ENCODE measurements at places on chromosomes 6 and 20.

DNA sequence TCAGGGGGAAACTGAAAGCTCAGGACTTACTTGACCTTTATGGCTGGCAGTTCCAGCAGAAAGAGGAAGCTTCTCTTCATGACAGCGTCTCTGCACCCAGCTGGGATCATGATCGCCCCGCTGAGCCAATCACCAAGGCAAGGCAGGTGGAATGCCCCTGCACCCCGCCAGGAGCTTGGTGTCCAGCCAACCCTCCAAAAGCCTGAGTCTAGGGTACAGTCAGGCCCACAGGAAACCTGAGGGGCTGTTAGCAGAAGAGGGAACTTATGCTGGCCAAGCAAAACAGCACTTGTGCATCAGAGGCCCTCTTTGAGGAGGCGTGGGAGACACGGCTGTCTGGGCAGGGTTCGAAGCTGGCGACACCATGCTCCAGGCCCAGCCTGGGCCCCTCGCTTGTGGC lies 188.3 kb upstream of the GMDS start:
- DNase-seq, result no peak

DNA sequence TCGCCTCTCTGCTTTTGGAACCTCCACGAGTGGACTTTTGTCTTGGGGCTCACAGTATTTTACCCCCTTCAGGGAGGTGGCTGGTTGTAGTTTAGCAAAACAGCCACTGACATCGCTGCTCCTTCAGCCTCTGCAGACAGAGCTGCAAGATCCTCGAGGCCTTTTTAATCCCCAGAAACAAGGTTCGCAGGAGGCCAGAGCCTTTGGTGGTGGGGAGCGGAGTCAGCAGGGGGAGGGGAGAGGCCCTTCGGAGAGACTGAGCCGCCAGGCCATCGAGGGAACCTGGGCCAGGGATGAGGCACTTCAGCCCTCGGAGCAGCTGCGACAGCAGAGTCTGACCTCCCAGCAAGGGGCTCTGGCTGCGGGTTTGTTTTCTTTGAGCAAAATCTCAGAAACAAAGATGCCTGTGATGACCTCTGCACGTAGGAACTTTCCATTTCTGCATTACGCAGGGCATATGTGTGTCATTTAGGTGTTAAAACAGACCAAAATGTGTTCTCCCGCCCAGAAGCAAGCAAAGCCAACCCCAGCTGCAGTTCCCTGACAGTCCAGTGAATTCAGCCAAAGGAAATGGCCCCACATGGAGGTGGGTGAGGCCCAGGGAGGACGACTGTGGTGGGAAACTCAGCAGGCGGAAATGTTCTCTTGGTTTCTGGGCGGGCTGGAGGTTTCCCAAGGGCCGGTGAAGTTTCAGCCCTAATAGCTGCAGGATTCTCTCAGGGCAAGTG lies 171.2 kb upstream of the SULF2 start:
- no peak for DNase-seq

DNA sequence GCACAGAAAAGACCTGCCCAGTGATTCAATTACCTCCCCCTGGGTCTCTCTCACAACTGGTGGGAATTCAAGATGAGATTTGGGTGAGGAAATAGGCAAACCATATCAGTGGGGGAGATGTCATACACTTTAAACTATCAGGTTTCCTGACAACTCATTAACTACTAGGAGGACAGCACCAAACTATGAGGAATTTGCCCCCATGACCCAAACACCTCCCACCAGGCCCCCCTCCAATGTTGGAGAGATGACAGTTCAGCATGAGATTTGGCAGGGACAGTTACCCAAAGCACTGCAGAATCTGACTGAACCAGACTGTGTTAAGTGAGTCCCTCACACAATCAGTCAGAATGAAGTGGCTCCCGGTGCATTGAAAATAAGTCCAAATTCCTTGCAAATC lies 148.0 kb downstream of the TTLL2 start:
- no peak for DNase-seq

- no peak for DNase-seq
Observed at GRCh38 chr6:19837511-19838441, 606 bp downstream of the ID4 start.

GRCh38 chr20:48951041-48951440 lies 29.5 kb downstream of the ARFGEF2 start:
- no peak for DNase-seq

GRCh38 chr20:45503403-45503802 lies 12.0 kb downstream of the SPINT3 start:
- no peak for DNase-seq

- no peak for DNase-seq
Observed at GRCh38 chr6:15420959-15421438, 175.1 kb downstream of the JARID2 start.
